ENCODE measurements at places on chromosomes 12 and 14.

- DNase-seq = no peak
Measured at GRCh38 chr14:90140956-90141316, 79.1 kb downstream of the KCNK13 start.

DNA sequence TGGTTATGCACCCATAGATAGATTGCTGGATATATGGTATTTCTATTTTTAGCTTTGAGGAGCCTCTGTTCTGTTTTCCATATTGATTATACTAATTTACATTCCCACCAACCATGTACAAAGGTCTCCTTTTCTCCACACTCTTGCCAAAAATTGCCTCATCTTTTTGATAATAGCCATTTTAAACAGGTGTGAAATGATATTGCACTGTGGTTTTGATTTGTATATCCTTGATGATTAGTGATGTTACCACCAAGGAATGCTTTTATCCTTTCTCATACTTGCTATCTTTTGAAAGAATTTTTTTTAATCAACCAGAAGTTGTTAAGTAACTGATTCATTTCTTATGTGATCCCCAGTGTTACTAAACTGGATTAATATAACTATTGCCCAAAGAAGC, 60.0 kb downstream of the BBS10 start:
- DNase-seq = no peak

GRCh38 chr12:88726806-88727720, 146.8 kb upstream of the KITLG start:
- DNase-seq = no peak

- DNase-seq = no peak
Measured at GRCh38 chr12:117679776-117680175, 289.0 kb downstream of the KSR2 start.

GRCh38 chr12:48882315-48882687, 16.6 kb upstream of the RND1 start:
- no peak for DNase-seq

DNA sequence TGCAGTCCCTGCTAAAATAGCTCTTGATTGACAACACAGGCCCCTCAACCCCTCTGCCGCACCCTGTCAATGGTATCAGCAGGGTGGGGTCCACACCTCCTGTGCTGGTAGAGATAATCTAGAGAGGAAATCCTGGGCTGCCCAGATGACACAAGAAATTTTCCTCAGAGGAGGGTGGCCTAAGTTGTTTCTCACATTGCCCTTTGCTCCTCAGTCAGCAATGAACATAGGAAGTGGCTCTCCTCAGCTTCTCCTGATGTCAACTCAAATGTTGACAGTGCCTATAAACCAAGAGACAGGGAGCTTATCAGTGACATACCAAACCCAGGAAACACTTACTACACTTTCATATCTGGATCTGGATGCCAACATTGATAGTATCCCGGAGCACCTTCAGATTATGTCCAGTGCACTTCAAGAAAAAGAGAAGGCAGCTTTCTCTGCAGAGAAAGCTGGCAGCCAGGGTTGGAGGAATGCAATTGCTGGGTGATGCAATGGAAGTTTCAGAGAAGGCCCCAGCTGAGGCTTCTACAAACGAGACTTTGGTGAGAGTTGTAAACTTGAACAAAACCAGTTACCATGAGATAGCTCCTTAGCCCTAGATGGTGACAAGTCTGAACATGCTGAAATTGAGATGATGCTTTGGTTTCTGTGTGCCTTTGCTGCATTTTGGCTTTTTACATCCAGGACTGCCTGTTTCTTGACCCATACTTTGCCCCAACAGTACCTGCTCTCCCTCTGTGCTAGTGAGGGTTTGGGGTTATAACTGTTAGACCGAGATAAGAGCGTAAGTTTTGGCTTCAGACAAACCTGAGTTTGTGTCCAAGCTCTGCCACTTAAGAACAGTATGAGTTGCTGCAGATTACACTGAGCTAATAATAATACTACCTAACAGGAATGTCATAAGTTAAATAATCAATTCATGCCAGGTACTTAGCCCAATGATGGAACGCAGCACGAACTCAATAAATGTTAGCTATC, 183.5 kb downstream of the NUAK1 start:
- no peak for DNase-seq

DNA sequence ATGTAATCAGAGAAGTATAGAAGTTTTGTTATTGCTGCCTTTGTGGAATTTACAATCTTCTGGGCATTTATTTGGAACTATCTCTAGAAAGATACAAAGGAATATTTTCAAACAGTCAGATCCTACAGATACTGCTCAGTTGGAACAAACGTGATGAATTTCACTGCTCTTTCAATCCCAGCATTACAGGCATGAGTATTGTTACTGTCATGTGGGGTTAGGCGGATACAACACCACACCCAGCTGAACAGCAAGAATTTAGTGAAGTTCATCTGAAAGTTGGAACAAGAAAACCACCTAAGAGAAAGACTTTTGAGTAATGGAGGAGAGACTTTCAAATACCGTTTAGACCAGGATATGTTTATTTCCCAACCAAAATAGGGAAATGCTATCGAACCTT, 123.3 kb upstream of the PLXNC1 start:
- no peak for DNase-seq

DNA sequence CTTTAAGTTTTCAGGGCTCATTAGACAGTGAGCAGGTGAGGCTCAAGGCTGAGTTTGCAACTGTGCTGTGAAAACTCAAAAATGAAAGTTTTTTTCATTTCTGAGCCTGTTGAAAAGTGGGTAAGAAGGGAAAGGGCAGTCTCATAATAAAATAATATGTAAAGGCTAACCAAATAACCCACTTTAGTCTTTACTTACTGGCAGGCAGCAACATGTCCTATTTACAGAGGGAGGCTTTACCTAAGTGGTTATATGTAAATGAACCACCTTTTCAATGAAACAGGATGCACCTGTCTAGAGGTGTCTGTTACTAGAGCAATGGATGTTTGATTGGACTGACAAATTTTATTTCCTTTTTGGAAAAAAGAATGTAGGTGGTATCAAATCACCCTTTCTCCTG, 158.0 kb downstream of the ETV6 start:
- DNase-seq = no peak

DNA sequence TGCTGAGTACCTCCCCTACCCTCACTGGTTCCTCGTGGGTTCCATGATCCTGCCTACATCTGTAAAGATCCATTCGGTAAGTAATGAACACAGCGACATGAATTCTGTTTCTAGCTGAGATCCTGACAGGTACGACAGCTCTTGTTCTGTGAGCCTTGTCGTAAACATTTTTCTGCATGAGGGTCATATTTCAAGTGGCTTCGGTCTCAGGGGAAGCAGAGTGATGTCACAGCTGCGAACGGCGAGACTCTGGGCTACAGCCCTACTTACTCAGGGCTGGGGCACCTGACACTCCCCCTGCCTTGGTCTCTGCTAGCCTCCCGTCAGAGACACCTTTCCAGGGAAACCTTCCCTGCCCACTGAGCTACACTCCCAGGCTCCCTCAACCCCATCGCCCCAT, 85.8 kb downstream of the RBM19 start:
- no peak for DNase-seq

Data from stimulated activated CD4-positive, alpha-beta T cell treated with anti-CD3 and anti-CD28 coated beads, Interleukin-2, amount 100 ng/mL, for 4 hours (primary cell).